ENCODE measurements at places on chromosomes 6 and 20. TPM values are rescaled to one million over a fixed set of nuclear protein-coding genes. Genes with fewer than 3 reads are reported as not detected.
A peak's percentile ranks its signal among the peaks of the same experiment; 100 is the strongest.

Gene HUS1B
- 1.0 TPM for total RNA-seq

Gene DNMT3B
- 0.84 TPM for total RNA-seq

Gene MRAP2
- total RNA-seq: 0.72 TPM

Gene SNTA1
- total RNA-seq: 8.6 TPM

Gene SLC12A5
- total RNA-seq: 2.0 TPM

GRCh38 chr6:18122128-18123093 lies at the start of gene NHLRC1:
TSS of gene NHLRC1 (minus strand) at chr6:18122677. CDS start at chr6:18122606, 71 bp downstream.
- DNase-seq: peak; percentile 96

- no peak for DNase-seq
Observed at GRCh38 chr6:42693725-42694323, 28.6 kb downstream of the PRPH2 start.

DNA sequence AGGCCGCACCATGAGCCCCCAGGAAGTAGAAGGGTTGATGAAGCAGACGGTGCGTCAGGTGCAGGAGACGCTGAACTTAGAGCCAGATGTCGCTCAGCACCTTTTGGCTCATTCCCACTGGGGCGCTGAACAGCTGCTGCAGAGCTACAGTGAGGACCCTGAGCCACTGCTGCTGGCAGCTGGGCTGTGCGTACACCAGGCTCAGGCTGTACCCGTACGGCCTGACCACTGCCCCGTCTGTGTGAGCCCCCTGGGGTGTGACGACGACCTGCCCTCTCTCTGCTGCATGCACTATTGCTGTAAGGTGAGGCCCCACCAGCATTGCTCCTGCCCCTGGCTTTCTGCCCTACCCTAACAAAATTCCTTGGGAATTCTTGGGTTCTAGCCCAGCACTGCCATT lies 13.1 kb downstream of the DNPH1 start:
- peak; percentile 40 for DNase-seq

DNA sequence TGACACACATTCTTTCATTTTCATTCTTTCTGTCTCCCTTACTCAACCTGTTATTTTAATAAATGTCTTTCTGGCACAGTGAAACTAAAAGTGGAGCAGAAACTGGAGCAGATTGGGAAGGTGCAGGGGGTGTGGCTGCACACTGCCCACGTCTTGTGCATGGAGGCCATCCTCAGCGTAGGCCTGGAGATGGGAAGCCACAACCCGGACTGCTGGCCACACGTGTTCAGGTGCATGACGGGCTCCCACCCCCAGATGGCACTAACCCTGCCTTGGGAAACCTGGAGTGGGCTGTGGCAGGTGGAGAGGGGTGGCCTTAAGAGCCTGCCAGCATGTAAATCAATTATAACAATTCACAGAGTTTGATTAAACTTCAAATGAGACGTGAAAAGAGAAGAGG lies 71.4 kb upstream of the PBOV1 start:
- DNase-seq: no peak

DNA sequence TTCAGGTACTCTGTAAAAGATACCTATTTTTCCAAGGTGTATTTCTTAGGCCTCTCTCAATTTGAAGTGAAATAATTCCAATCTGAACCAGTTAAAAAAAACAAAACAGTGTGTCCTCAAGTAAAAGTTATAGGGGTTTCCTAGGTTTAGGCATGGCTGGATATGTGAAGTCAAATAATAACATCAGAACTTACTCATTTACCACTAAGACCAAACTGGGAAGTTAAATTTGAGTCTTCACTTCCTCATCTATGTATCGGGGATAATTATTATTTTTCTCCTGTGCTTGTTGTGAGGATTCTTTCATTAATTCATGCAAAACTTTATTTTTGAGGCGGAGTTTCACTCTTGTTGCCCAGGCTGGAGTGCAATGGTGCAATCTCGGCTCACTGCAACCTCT lies 86.2 kb upstream of the PTPRK start:
- no peak for DNase-seq

DNA sequence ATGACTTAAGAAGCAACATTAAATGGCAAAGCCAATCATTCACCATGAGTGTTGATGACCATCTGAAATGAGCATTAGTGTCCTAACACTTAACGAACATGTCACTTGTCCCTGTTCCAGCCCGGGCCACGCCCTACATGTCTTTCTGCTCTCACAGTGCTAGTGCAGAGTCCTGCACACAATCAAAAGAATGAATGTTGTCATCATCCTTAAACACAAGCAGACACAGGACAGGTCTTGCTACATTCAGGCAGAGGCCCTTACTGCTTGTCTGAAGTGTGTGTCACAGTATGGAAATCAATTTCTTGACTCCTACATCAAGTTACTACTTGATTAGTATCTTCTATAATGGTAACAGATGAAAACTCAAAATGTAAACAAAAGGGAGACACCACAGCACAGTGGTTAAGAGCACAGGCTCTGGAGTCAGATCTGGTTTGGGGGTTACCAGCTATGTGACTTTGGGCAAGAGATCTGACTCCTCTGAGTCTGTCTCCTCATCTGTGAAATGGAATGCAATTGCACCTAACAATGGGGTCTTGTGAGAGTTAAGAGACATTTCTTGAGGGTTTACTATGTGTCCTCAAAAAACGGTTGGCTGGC lies 17.4 kb downstream of the UBE2V1 start:
- DNase-seq: no peak

- no peak for DNase-seq
Observed at GRCh38 chr6:39366931-39367618, 44.6 kb upstream of the KCNK16 start.

Data from upper lobe of right lung (tissue), 1 donor.